ENCODE measurements at places on chromosomes 7 and 10.

DNA sequence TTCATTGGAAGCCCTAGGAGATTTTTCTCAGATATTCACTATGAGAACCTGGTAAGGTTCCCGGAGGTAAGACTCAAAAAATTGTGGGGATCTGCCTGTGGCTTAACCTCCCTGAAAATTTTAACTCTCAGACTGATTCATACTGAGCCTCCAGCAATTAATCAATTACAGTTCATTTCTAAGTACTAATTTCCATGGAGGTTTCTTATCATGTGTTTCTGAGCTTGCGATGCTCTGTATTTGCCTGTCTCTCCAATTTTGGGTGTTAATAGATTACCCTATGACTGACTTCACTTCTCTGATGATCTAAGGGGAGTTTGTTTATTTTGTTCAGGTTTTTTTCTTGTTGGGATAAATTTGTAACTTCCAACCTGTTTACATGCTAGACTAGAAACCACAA, 215.4 kb upstream of the TMEM196 start:
- no peak for DNase-seq

DNA sequence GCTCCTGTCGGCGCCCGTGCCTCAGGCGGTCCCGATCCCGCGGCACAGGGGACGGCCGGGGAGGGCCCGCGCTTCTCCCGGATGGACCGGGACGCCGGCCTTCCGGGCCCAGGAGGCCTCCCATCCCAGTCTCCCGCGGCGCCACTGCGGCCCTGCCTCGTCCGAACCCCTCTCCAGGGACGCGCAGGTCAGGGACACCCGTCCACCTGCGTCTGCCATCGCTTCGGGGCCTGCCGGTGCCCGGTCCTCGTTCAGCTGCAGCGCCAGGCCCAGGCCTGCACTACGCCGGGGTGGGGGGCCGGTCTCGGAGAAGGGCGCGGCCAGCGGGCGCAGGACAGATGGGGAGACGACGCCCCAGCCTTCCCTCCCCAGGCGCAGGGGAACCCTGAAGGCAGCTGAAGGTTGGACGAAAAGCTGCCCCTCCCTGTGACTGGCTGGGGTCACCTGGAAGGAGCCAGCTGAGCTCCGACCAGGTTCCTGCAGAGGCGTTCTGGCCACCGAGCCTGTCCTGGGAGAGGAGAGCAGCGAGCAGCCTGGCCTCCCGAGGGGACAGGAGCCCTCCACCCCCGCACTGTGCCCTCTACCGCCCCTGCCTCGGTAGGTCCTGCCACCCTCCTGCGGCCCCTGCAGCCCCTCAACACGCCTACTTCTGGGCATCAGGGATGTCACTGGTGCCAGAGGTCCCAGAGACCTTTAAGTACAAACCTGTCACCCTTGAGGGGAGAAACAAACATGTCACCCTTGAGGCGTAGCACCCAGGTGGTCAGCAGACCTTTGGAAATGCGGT, 84.3 kb downstream of the LANCL2 start:
- no peak for DNase-seq

DNA sequence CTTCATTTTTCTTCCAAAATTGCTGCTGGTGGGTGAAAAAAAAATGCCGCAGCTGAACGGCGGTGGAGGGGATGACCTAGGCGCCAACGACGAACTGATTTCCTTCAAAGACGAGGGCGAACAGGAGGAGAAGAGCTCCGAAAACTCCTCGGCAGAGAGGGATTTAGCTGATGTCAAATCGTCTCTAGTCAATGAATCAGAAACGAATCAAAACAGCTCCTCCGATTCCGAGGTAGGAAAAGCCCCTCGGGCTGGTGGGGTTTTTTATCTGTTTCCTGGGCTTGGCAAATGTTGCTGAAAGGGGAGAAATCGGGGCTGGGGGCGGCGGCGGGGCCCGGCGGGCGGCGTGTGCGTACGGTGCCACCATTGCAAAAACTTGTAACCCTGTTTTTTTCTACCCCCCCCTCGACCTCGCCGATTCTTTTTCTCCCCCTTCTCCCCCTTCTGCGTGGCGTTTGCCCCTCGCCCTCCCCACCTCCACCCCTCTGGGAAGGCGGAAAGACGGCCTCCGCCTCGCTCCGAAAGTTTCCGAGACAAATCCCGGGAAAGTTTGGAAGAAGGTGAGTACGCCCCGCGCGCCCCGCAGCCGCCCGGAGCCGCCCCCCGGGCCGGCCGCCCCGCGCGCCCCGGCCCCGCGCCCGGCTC, 789 bp downstream of the TCF7L2 start:
- no peak for DNase-seq

DNA sequence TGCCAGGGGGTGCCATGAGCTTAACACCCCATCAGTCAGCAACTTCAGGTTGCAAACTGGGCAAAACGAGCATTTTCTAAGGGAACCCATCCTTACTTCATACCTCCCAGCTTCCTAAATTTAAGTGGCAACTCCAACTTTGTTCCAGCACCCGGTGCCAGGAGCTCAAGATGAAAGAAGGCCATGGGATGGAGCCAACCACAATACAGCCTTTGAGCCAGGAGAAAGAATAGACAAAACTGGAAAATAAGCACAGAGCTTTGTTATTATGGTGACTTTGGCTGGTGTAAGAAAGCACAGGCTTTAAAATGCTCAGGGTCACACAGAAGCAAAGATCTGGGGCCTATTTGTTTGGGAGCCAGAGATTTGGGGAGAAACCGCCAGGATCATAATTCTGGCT, 388.7 kb upstream of the MGMT start:
- no peak for DNase-seq

DNA sequence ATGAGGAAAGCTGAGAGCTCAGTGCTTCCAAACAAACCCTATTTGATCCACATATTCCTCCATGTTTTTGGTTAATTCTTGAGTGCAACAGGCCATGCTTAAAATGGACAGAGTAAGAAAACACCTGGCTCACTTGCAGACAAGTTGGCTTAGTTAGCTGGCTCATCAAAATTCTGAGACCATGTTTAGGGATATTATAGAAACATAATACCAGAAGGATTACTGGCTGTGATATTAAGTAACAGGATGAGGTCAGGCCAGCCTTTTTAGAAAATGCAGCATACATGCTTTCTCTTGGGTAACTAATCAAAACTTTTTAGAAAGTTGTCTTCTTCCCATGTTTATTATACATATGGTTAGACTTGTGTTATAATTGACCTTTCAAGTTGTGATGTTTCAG, 867.2 kb upstream of the LRRTM3 start:
- DNase-seq = no peak

DNA sequence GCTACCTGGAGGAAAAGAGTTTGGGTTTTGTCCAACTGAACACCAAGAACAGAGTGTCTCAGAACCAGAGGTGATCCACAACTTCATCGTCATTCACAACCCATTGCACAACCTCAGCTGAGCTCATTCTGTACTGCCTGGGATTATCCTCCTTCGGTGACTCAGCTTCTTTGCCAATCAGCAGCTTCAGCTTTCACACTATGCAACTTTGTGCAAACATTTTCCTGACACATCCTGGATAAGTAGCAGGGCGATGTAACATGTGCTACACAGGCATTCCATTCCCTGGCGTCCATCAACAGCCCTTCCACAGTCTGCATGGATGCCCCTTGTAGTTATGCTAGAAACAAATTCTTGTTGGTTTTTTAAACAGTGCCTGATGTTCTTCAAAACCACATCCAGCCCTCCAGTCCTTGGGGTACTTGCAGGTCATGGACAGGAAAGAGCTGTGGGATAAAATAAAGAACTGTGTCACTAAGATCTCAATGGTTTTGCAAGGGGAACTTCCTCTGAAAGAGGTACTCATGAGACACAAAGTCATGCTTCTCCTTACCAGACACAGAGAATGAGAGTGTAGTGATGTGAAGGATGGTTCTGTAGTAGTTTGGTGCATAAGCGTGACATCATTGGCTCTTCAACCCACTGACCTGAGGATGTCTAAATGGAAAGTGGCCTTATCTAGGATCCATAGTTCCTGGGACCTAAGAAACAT, 478.5 kb downstream of the KIF20B start:
- no peak for DNase-seq

DNA sequence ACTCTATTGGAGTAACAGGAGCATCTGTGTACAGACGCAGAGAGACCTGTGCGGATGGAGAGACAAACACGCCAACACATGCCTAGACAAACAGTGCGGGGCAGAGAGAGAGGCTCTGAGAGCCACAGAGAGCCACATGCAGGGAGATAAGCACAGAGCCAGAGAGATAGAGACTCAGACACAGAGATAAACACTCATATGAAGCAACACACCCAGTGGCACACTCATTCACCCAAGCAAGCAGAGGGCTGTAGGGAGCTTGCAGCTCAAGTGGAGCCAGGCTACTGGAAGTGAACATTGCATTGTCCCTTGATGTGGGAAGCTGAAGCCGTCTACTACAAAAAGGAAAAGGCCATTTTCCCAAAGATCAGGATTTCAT, 46.6 kb upstream of the PODXL start:
- DNase-seq = no peak

DNA sequence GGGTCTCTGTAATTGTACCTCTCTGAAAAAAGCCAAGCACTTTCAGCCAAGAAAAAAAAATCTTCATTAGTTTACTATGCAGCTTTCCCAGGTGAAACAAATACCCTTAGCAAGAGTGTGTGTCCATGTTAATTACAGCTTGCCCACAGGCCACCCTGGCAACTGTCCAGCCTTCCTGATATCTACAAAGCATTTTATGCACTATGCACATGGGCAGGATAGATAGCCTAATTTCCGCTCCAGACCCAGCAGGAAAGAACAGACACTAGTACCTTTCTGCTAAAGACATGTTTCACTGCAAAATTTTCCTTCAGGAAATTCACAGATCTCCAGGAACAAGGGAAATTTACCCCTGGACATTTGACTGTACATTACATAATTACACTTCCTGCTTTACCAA, 24.4 kb downstream of the CACNA2D1 start:
- no peak for DNase-seq

- no peak for DNase-seq
Observed at GRCh38 chr10:32548208-32548607, 102.3 kb downstream of the CCDC7 start.

DNA sequence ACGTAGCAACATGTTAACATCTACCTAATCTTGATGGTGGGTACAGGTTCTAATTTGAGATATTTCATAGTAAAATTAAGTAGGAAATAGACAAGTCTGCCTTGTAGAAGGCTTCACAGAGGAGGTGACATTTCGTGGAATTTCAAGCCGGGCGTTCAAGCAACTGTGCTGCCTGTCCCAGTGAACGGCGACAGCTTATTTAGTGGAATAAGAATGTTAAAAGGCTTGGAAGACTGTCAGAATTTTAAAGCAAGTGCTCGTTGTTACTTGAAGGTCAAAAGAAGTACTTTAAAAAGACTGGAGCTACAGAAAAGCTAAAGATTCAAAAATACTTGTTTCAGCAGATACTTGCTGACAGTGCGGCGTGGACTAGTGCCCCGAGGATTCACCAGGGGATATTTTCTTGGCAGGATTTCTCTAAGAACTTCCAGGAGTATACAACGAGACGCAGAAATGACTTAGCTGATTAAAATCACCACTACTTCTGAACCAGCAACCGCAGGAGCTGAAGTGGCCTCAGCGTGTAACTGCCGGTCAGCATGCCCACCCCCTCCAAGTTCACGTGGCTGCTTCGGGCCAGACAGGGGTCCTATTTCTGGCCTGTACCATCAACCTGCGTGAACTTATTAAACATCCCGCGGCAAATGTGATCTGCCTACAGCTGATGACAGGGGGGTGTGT, 46.5 kb downstream of the CTBP2 start:
- DNase-seq = no peak

GRCh38 chr7:120869700-120870099, 11.8 kb upstream of the TSPAN12 start:
- DNase-seq = no peak

- no peak for DNase-seq
Observed at GRCh38 chr7:45033931-45034290, 33.9 kb downstream of the CCM2 start.

GRCh38 chr10:49760789-49761188, 1.3 kb downstream of the OGDHL start:
- no peak for DNase-seq

- no peak for DNase-seq
Observed at GRCh38 chr10:132597654-132598053, 60.1 kb downstream of the INPP5A start.

- DNase-seq = no peak
Observed at GRCh38 chr10:103725242-103725641, 130.1 kb downstream of the SH3PXD2A start.

DNA sequence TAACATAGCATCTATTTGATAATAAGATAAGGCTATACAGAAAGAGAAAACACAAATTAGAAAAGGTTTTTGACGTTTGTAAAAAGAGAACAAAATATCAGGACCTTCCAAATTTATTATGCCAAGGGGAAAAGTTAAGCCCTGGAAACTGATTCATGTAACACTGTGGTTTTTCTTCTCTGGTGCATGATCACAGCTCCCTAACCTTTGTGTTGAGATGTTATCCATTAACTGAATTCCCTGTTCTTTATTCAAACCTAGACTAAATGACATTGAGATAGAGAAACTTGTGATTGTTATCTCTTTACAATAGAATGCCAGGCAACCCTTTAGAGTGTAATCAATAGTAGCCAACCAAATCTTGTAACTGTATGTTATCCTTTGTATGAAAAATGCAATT, 141.5 kb upstream of the NRG3 start:
- DNase-seq = no peak

DNA sequence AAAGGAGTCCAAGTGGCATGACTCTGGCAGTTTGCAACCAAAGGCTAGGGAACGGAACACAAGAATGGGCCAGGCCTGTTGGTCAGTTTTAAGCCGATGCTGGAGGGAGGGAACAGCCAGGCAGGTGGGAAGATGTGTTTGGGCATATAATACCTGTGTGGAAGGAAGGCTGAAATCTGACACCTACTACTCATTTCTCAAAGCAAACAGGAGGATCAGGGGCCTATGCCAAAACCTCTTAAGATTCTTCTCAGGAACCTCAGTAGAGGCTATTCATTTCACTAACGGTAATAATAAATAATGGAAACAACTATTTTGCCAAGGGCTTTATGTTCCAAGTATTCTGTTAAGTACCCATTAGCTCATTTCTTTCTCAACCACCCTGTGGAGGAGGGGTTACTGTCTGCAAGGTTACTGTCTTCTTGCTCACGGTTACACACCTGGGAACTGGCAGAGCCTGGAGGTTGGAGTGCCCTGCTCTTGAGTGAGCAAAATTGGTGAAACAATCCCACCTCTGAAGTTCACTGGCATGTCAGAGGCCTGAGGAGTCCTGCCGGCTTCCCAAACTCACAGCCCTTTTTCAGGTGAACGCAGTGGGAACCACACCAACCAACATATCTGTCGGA, 35.5 kb downstream of the GOT1 start:
- no peak for DNase-seq

- DNase-seq = peak; percentile 31
Observed at GRCh38 chr10:22723343-22723779, 9.0 kb upstream of the PIP4K2A start.

DNA sequence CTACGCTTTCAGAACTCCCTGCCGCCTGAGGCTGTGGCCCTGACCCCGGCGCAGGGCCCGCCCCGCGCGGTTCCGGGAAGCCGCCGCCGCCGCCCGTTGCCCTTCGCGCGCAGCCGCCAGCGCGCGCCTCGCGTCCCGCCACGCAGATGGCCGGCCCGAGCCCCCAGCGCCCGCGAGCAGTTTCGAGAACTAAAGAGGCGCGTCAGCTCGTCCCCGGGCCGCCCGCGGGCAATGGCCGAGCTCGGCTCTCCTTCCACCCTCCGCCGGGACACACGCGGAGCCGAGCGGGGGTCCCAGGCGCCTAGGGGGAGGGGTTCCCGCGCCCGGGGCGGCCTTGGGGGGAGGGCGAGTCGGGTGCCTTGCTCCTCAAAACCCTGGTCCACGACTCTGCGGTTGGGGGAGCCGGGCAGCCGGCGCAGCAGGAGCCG, 1.8 kb downstream of the HNRNPF start:
- peak; percentile 44 for DNase-seq

GRCh38 chr10:67140641-67141040, 214.8 kb downstream of the LRRTM3 start:
- no peak for DNase-seq

Data from CD8-positive, alpha-beta T cell (primary cell).